ENCODE measurements at places on chromosomes 7 and 10.

GRCh38 chr10:78899098-78899754, 169.5 kb upstream of the ZMIZ1 start:
- DNase-seq: no peak

DNA sequence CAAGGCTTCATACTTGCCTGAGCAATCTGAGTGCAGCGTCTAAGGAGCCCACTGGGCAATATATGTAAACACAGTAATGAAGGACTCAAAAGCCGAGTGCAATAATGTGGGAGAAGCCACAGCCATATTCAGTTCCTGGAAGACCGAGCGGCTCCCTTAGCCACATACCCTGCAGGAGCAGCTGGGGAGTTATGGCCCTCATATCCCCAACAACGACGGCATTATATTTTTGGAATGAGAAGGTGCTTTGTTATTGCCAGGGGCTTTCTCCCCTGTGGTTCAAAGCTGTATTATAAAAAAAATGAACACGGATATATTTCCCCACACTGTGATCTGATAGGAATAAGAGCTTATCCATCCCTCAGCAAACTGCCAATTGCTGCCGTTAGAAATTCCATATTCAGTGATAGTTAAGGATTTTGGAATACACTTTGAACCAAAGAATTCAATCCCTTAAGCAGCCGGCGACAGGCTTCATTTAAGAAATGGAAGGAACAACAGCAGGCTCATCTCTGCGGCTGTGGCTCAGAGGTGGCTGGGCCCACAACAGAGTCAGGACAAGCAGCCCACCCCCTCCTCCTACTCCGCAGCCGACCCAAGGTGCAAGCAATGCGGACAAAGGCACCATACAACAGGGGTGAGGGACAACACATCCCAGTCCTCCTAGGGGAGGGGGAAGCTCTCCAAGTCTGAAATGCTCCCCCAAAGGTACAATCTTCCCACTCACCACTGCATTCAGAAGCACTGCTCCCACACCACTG, 77.2 kb downstream of the TNS3 start:
- DNase-seq: no peak

- no peak for DNase-seq
Observed at GRCh38 chr7:81110673-81111072, 191.8 kb upstream of the SEMA3C start.

DNA sequence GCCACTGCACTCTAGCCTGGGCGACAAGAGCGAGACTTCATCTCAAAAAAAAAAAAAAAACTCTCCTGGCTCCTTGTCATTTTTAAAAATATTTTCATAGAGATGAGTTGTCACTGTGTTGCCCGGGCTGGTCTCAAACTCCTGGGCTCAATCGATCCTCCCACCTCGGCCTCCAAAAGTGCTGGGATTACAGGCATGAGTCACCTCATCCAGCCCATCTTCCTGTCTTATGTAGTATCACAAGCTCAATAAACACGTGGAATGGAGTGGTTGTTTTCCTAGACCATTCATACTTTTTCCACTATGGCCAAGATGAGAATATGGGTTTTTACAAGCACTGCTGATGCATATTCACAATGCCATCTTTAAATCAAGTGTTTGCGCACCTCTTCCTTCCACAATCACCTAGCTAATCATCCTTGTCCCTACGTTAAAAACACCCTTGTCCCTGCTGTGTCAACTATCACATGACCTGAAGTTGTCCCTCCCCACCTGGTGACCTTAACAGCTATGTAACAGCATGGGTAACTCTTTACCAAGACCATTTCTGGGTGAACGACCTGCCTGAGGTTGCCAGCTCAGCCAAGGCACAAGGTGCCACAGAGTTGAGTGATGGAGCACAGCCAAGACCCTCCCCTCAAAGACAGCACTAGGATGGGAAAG, 21.3 kb downstream of the DLG5 start:
- no peak for DNase-seq

GRCh38 chr7:19610194-19610943, 98.5 kb downstream of the POLR1F start:
- no peak for DNase-seq

- no peak for DNase-seq
Observed at GRCh38 chr10:126046831-126047230, 150.5 kb downstream of the FANK1 start.

DNA sequence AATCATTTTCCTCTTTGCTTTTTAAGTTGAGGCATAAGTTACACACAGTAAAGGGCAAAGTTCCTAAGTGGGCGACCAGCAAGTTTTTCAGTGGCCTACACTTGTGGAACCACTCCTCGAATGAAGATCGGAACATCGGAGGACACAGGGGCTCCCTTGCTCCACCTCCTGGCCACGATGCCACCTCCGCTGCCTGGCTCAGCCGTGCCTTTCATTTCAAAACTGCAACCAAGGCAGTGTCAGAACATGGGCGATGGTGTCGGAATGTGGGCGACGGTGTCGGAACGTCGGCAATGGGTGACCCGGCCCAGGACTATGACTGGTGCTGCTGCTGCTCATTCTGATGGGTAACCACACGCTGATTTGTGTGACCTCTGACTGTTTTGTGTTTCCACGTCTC, 9.6 kb upstream of the VIPR2 start:
- DNase-seq: no peak

GRCh38 chr10:121185816-121186455, 334.8 kb downstream of the WDR11 start:
- no peak for DNase-seq

DNA sequence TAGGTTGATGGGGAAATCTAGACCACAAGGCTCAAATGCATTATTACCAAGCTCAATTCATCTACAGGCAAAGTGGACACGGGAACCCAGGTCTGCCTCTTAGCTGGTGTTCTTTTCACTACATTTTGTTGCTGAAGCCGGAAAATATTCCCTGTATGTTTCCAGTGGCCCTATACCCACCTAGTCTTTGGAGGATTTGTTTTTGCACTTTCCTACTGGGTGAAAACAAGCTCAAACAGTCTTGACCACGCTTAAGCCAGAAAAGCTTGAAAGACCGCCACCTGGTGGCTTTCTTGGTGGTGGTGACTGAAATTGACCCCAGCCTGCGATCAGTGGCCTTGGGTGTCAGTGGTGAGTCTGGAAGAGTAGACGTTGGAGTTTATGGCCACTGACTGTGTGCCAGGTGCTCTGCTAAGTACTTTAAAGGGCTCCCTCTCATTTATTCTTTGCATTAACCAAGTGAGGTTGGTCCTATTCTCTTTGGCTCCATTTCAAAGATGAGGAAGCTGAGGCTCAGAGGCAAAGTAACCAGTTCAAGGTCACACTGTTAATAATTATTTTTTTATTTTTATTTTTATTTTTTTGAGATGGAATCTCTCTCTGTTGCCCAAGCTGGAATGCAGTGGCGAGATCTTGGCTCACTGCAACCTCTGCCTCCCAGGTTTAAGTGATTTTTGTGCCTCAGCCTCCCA, 11.1 kb upstream of the CRTAC1 start:
- DNase-seq: peak; percentile 62
